ENCODE measurements at places on chromosomes 2 and 18.

DNA sequence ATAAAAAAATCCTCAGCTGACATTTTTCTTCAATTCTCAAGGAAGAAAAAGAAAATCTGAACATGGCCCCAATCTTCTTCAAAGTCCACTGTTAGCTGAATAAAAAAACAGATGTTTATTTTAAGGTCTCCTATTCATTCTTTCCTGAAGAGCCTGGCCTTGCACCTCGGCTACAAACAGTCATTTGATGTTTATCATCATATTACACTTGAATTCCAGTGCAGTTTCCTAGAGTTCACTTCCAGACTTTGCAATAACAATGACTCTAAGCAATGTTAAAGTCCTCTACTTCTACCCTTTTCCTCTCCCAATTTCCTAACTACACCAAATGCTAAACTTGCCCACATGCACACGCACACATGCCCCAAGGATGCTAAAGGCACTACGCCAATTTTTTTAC, 70.1 kb downstream of the NOL10 start:
- DNase-seq, result no peak

- DNase-seq, result no peak
These were observed 16.3 kb downstream of the CABLES1 start for GRCh38 chr18:23151414-23152099.

DNA sequence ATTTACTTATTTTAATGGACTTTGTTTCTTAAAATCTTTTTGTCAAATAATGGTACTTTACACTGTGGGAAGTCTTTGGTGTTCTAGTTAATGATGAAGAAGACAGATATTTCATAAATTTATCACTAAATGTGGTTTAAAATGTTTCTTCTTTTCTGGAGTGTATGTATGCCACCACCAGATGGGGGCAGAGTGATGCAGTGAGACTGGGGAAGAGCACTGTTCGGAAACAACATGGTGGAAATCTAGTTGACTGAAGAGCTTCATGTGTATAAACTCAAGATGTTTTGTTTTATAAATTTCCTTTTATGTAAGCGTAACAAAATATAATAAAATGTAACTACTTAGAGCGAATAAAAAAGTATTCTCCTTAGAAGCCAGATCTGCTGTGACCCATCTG, 195.1 kb downstream of the KCNE4 start:
- no peak for DNase-seq

- no peak for DNase-seq
These were observed 144.9 kb upstream of the TWIST2 start for GRCh38 chr2:238703053-238703415.

DNA sequence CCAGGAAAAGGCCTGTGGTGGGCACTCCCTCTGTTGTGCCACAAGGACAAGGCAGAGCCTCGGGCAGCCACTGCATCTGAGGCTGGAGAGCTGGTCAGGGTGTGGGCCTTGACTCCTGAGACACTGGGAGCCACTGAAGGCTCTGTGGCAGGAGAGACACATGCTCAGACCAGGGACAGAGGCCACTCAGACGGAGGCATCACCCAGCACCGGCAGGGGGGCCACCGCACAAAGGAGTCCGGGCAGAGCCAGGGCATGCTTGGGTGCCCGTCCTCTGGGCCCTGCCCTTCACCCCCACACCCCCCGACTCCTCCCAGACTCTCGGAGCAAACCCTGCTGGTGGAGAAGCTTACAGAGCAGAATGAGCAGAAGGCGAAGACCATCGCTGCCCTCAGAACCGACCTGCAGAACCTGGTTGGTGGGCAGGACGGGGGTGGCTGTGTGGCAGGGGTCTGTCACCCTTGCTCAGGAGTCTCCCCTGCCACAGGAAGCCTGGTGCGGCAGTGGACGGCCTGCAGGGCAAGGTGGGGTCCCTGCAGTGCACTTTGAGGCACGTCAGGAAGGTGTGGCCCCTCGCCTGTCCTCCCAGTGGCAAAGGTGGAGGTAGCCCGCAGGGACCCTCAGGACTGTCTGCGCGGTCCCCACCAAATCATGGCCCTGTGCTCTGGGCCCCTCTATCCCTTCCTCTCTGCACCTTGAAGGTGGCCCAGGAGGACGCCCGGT, 26.0 kb downstream of the CROCC2 start:
- DNase-seq, result no peak

- no peak for DNase-seq
These were observed 17.7 kb downstream of the MAP2 start for GRCh38 chr2:209441541-209441940.

GRCh38 chr2:78586316-78586715, 439.2 kb upstream of the REG3G start:
- DNase-seq, result no peak

GRCh38 chr2:241859017-241859435, 332 bp upstream of the PDCD1 start:
- DNase-seq, result no peak
